ENCODE measurements at places on chromosomes 6 and 20.

GRCh38 chr6:148109732-148110131 is 232.9 kb upstream of the SASH1 start:
- peak; percentile 14 for DNase-seq

DNA sequence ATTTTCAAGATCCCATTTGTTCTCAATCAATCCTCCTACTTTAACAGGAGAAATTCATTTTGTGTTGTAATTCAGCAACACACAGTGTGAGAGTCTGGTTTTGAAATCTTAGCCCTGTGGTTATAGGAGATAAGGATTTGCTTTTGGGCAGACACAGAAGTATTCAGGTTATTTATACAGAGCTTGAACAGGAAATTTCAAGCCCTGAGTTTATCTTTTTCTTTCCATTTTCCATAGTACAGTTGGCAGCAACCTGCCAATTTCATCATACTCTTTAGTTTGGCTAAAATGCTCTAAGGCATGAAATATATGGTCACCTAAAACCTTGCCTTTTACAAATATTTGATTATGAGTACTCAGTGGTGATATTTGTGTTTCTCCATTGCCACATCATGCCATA is 41.4 kb downstream of the PKIB start:
- no peak for DNase-seq

DNA sequence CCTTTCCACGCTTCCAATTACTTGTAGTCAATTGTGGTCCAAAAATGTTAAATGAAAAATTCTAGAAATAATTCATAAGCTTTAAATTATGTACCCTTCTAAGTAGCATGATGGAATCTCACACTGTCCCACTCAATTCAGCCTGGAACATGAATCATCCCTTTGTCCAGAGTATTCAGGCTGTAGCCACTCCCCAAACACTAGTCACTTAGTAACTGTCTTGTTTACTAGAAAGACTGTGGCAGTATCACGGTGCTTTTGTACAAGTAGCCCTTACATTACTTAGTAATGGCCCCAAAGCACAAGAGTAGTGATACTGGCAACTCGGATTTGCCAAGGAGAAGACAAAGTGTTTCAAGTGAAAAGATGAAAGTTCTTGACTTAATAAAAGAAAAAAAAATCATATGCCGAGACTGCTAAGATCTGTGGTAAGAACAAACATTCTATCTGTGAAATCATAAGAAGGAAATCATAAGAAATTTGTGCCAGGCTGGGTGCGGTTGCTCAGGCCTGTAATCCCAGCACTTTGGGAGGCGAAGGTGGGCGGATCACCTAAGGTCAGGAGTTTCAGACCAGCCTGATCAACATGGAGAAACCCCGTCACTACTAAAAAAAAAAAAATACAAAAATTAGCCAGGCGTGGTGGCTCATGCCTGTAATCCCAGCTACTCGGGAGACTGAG is 168.5 kb upstream of the SIM1 start:
- DNase-seq, result no peak

DNA sequence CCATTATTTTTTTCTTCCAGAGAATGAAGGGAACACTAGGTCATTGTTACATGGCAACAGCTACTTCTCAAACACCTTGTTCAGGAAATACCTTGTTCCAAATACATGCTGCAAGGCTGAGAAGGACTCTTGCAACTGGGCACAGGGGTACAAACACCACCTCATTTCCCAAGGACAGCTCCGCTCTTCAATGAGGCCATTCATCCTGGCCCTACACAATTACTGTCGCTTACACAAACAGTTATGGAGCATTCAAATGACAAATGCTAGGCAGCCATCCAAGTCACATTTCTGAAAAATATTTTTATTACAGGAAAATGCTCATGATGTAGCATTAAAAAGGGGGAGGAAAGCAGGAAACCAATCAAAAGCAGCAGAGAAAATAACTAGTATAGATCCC is 611.9 kb downstream of the DHX35 start:
- DNase-seq, result peak; percentile 9

- DNase-seq, result peak; percentile 69
Observed at GRCh38 chr6:113819169-113819830, 37.8 kb upstream of the MARCKS start.
